Activated CD8-positive, alpha-beta T cell treated with anti-CD3 and anti-CD28 coated beads, Interleukin-2, amount 10 ng/mL, durations not matched to agents 7 days and 5 days (primary cell): ENCODE measurements at places on chromosomes 4 and X. TPM values are rescaled to one million over a fixed set of nuclear protein-coding genes. Genes with fewer than 3 reads are reported as not detected.

DNA sequence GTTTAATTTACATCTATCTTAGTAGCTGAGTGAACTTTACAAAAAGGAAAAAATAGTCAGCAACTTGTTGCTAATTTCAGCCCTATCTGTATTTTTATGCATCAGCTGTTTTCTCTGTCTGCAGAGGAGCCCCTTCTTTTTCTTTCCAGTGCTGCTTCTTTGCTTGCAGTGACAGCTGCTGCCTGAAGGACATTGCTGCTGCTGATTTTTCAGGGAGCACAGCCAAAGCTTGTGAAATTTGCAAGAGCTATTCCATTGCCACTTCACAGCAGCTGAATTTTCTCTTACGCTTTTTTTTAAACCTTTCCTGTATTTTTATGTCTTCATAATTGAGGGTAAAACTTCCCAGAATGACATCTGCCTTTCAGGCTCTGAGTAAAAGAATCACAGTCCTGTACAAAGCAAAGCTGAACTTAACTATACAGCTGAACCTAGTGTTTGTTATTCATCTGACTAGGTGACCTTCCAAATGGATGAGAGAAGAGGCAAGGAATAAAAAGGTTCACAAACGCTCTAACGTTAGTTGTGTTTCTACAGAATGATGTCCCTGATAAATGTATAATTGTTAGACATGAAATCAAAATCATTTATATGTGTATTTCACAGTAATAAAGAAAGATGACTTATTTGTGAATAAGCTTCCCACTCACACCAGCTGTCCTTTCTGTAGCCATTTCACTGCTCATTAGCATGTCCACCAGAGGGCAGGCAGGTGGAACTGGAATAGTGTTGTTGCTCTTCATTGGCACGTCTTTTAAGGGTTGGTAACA, 541.4 kb downstream of the ADGRL3 start:
- H3K4me3 ChIP-seq: no peak overlapping the region

GRCh38 chr4:100177855-100178254, 12.4 kb downstream of the DDIT4L start:
- H3K36me3 ChIP-seq: no peaks in the 10 kb centered on the region
- no peak overlapping the region for H3K27ac ChIP-seq
- no peak for DNase-seq
- no peak overlapping the region for H3K4me3 ChIP-seq

TRAM1L1 gene
- total RNA-seq: not detected

ELK1 gene
- total RNA-seq: 58.7 TPM

GRCh38 chrX:71606536-71607216, 11.6 kb downstream of the CXCR3 start:
- H3K36me3 ChIP-seq: peaks cover 84% of the 10 kb centered on the region
- H3K4me1 ChIP-seq: peaks cover 82% of the 10 kb centered on the region
- peak; percentile 68 for DNase-seq

MAP7D3 gene
- 13.3 TPM for total RNA-seq
